CD4-positive, alpha-beta T cell treated with Interleukin-17A for 4 hours (primary cell): ENCODE measurements at places on chromosomes 5 and 9.

DNA sequence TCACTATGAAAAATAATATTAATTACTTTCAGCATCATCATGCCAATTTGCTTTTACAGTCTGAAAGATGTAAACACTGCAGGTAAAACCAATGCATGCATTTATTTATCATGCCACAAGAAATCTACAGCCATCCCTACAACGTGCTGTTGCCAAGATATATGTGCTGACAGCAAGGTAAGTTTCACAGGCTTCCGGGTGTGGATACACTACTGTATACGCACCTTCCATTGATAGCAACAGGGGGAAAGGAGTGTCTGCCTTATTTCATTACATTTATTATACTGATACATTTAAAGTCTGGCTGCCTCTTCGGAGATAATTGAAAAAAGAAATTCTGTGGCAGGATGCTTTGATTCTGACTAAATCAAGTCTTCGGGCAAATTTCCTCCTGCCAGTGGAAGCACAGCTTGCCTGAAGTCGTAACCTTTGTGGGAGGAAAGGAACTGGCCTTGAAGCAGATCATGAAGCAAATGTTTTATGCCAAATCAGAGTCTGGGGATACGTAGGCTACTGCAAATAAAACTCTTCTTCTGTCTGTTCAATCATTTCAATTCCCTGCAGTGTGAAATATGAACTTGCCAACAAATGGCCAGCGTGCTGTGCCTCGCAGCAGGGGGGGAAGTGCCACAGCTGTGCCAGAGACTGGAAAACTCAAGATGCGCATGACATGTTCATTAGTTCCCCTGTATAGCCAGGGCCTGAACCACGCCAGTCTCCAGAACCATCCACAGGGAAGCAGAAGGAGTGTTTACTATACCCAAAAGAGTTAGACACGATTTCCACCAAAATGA is 268.1 kb downstream of the EFNA5 start:
- no peak for DNase-seq

- DNase-seq: no peak
Observed at GRCh38 chr9:88745276-88746001, 210.5 kb downstream of the NXNL2 start.

DNA sequence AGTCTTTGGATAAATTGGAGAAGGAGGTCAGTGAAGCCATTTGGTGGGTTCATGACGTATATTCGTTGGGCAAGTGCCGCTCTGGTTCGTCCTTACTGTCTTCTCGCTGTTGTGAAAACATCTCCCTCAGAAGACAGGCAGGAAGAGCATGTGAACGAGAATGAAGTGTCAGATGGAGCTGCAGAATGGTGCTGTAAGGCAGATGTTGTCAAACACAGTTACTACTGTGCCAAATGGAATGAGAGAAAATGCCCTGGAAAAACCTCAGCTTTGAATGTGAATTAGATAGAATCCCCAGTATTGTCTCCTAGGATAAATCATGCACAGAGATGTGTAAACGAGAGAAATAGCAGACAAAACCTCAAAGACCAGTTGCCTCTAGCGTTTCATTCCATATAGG is 121.5 kb downstream of the CAMK4 start:
- DNase-seq: no peak

DNA sequence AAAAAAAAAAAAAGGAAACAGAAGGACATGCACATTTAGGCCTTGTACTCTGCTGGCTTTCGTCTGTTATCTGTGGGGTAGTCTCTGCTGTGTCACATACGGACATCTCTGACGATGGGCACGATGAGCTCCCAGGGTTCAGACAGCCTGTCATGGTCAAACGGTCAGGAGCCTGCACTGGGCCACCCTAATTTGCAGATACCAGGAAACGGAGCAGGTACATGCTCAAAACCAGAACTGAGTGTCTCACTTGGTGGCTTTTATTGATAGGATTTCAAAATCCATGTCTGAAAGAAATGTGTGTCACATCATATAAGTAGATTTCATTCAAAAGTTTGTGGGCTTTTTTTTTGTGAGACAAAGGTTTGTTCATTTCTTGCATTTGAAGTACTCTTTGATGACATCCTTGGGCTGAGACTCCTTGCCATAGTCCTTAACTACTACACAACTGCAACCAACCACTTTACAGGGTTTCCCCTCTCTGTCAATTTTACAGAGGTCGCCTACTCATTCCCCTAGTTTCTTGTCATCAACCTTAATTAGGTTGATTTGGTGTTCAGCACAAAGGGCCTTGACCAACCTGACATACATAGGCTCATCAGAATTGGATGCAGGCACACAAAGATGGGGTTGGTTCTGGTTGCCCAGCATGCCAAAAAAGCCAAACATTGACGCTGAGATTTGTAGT is 9.0 kb downstream of the CKMT2 start:
- DNase-seq: no peak

GRCh38 chr9:85658716-85659115 is 83.0 kb downstream of the AGTPBP1 start:
- DNase-seq: no peak

- no peak for DNase-seq
Observed at GRCh38 chr5:170204202-170204601, 28.6 kb upstream of the C5orf58 start.

- no peak for DNase-seq
Observed at GRCh38 chr5:32686799-32687498, 24.2 kb upstream of the NPR3 start.

GRCh38 chr9:100673249-100673648 is 95.4 kb downstream of the CAVIN4 start:
- DNase-seq: no peak

DNA sequence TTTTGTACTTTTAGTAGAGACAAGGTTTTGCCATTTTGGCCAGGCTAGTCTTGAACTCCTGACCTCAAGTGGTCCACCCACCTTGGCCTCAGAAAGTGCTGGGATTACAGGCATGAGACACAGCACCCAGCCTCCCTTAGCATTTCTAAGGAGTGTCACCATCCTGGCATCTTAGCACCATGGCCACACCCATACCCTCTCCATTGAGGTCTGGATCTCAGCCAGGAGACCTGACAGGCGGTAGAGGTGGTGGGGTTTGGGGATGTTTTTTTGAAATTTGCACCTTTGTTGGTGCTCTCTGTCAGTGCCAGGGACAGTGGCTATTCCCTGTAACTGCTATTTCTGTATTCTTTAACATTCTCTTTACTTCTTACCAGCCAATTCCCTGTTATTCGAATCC is 72.5 kb downstream of the TRIM36 start:
- DNase-seq: no peak

DNA sequence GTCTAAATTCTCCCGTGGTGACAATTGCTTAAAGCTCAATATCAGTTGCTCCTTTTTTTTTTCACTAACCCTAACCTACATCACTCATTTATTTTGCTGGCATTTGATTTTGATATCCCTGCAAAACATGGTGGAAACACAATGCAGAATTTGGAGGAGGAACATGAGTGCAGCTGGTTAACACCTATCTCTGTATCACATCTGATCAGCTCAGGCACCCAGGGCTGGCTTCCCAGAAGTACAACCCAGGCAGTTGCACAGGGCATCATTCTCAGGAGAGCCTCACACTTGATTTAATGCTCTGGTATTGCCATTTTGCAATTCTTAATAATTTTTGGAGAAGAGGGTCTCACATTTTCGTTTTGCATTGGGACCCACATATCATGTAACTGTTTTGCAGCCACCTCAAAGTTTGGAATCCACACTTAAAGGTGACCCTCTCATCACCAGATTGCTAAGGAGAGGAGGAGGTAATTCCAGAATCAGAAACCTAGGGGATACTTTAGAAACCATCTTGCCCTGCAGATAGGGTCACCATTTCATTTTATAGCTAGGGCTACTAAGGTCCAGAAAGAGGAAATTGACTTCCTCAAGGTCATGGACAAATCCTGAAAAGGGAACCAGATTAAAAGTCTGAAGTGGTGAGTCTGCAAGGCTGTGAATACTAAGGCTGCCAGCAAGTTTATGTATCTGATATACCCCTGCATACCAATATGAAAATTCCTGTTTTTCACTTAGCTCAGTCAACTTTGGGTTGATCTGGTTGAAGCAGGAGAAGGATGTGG is 19.3 kb upstream of the ADAM19 start:
- no peak for DNase-seq

DNA sequence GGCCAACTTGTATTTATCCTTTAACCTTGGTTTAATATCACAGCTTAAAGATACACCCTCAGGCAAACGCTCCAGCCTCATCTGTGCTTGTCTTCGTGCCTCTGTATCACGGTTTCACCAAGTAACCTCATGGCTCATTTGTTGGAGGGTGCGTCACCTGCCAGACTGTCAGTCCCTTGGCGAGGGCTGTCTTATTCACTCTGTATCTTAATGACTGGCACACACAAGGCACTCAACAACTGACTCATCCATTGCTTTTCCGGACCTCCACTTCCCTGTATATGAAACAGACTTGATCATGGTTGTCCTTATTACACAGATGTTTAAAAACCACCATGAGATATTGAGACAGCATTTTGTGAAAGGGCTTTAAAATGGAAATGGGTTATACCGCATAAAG is 28.0 kb downstream of the LCP2 start:
- DNase-seq: peak; percentile 67

- DNase-seq: no peak
Observed at GRCh38 chr5:179753971-179754370, 21.3 kb downstream of the MAML1 start.

GRCh38 chr5:122673343-122673742 is 101.5 kb upstream of the SNX2 start:
- DNase-seq: no peak

- DNase-seq: no peak
Observed at GRCh38 chr9:120702075-120702474, 12.2 kb downstream of the MEGF9 start.

GRCh38 chr5:51990241-51990640 is 607.0 kb downstream of the ISL1 start:
- no peak for DNase-seq

DNA sequence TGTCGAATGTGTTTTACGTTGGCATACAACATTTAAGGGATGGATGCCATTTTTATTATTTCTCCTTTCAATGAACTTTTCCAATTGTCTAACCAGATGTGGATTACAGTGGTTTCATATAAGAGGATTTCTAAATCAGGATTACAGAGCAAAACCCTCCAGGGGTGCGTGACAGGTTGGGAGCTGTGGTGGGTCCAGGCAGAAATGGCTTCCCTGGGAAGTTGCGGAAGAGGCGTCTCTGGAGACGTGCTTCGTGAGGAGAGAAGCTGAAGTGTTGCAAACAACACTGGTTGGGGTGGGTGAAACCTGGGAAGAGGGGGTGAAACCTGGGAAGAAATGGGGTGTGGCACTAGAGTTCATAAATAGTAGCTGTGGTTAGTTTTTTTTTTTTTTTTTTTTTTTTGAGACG is 4.5 kb upstream of the RPL26L1 start:
- DNase-seq: no peak

- no peak for DNase-seq
Observed at GRCh38 chr9:38337181-38337580, 55.3 kb upstream of the ALDH1B1 start.

GRCh38 chr5:159453209-159453608 is 122.9 kb upstream of the IL12B start:
- no peak for DNase-seq

DNA sequence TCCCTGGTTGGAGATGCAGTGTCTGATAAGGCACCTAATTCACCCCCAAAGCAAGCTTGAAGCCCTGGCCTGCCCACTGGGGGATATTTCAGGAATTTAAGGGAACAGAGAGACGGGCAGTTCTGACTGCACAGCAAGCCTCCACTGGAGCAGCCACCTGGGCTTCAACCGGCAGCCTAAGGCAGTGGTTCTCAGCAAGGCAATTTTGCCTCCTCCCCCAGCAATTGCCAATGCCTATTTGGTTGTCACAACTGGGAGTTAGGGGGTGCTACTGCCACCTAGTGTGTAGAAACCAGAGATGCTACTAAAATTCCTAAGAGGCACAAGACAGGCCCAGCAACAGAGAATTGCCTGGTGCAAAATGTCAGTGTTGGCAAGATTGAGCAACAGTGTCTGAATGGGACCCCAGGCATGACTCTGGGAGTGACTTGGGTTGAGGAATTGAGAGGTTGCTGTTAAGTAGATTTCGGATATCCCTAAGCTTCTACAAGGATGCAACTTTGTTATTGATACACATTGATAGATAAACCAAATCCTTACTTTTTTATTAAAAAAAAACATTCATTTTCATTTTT is 58.7 kb upstream of the CTSL start:
- no peak for DNase-seq

- DNase-seq: no peak
Observed at GRCh38 chr5:96873449-96873848, 2.9 kb upstream of the ERAP2 start.
